ENCODE measurements at places on chromosomes 2 and 18.

- no peak for DNase-seq
Measured at GRCh38 chr2:56199492-56199891, 15.7 kb downstream of the CCDC85A start.

- no peak for DNase-seq
Measured at GRCh38 chr18:32907311-32907585, 134.4 kb upstream of the KLHL14 start.

DNA sequence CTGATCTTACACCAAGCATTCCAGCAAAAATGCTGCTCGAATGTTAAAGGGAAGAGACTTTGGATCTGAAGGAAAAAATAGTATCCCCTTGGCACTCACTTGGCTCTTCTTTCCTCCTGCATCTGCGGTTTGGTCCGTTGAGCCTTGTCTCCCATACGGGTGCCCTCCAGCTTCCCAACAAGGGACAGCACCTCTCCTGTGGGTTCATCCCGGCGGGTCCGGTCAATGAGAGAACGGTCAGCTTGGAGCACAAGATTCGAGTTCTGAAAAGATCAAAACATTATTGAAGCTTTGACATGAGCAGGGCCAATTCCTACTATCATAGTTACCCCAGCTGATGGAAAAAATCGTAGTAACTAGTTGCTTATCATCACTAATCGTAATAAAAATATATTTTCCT, 740 bp downstream of the SNRNP200 start:
- no peak for DNase-seq

DNA sequence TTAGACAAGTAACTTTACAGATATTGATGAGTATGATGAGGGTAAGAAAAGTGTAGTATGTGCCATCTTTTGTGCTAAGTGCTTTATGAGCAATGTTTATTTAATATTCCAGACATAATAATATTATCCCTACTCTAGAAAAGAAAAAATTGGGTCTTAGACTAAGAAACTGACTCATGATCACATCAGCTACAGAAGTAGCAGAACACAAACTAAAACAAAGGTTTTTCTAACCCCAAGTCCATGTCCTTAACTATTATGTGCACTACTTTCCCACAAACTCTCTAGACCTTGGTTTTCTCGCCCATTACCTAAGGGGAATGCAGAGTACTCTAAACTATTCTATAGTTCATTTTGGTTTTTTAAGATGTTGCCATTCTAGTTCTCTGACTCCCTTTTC, 64.5 kb downstream of the BAZ2B start:
- DNase-seq, result no peak
